ENCODE measurements at places on chromosomes 2 and 18.

GRCh38 chr2:216339456-216340279 is 32.6 kb downstream of the MARCHF4 start:
- DNase-seq = no peak

DNA sequence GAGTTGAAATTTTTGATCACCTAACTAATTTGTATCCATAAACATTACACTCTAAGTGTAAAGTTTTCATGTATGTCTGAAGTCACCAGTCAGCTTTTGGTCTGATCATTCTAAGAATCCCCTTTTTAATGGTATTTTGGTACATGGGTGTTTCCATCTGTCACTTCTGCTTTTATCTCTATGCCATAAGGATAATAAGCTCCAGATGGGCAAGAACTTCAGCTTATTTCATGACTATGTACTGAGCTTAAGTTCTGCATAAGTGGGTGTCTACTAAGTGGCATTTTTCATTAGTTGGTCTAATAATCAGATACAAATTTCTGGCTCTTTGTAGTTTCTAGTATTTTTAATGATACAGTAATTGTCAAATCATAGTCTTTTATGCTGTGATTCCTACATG is 20.4 kb downstream of the UBXN4 start:
- no peak for DNase-seq

- DNase-seq = no peak
Observed at GRCh38 chr2:17644997-17645720, 104.7 kb downstream of the VSNL1 start.

DNA sequence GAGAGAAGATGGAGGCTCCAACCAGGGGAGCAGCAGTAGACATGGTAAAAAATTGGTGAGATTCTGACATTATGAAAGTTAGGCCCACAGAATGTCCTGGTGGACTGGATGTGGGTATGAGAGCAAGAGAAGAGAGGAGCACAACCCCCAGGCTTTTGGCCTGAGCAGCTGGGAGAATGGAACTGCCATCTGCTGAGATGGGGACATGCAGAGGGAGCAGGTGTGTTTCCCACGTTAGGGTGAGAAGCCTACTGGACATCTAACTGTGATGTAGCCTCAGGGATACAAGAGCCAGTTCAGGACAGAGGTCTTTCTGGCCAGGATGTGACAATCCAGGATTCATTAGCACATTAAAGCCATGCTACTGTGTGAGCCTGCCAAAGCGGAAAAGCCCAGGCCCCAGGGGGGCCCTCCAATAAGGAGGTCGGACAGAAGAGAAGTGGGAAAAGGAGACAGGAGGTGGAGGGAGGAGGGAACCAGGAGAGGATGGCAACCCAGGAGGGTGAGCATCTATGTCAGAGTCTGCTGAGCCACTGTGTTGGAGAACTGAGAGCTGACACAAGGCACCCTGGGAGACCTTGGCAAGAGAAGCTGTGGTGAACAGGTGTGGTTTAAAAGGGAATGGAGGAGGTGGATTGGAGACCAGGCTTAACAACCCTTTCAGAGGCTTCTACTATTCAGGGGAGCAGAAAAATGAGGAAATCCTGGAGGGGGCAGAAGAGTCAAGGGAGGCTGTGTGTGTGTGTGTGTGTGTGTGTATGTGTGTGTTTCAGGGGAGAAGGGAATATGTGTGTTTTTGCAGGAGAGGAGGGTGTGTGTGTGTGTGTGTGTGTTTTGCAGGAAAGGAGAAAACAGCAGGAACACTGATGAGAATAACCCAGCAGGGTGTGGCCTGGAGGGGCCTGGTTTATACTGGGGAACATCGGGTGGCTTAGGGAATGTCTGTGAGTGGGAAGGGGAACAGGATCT is 10.5 kb downstream of the CYB5A start:
- DNase-seq = no peak

GRCh38 chr2:235055891-235056516 is 104.2 kb downstream of the SH3BP4 start:
- DNase-seq = no peak

DNA sequence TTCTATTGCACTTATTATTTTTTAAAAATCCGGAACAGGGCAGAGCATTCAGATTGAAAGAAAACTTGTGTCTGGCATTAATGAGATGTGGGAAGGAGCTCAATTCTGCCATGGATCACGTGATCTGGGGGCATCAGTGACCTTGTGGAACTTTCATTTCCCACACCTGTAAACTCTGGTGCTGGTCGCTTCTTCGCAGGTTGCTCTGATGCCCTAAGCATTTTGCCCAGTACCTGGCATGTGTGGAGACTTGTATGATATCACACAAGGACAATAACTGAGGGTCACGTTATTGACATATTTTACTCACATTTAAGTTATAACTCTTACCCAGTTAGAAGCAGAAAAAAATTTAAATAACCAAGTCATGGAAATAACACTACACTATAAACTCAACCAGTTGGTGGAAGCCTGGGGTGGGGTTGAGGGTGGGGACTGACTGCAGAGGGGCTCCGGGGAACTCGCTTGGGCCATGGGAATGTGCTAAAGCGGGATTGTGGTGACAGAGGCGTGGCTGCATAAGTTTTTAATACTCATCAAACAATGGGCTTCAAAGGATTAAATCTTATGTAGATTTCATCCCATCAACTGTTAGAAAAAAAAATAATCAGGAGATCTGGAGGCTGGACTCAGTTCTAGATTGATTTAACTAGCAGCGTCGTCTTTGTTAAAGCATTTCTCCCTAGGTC is 36.5 kb downstream of the ST3GAL5 start:
- no peak for DNase-seq

DNA sequence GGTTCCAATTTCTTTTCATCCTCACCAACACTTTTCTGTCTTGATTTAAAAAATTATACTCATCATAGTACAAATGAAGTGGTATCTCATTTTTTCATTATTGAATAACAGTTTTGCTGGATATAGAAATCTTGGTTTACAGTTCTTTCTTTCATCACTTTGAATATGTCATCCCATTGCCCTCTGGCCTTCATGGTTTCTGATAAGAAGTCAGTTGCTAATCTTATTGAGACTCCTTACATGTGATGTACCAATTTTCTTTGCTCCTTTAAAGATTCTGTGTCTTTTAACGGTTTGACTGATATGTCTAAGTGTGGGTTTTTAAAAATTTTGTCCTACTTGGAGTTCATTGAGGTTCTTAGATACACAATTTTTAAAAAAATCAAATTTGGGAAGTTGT is 35.0 kb downstream of the SLC3A1 start:
- no peak for DNase-seq

DNA sequence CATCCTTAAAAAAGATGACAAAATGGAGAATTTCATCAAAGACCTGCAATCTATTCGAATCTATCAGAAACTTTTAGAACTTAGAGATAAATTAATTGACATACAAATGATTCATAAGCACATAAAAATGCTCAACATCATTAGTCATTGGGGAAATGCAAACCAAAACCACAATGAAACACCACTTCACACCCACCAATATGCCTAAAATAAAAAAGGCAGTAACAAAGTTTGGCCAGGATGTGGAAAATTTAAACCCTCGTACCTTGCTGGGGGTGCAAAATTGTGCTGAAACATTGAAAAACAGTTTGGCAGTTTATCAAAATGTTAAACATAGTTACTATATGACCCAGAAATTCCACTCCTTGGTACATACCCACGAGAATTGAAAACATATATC is 11.5 kb upstream of the EIF2AK3 start:
- DNase-seq = no peak

DNA sequence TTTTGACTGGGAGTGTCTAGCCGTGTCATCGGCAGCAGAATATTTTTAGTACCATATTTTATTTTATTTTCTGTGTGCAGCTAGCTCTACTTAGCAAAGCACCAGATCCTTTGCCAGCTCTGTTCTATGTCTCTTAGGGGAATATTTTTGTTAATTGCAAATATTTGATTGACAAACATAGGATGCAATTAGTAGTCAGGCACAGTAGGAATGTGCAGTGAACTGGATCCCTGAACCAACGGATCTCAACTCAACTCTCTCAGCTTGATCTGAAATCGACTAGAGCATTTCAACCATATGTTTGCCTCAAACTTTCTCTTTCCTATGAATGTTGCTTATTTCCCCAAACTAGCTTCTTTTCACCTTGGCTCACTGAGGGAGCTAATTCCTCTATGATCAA is 998.0 kb upstream of the FANCL start:
- no peak for DNase-seq

- no peak for DNase-seq
Observed at GRCh38 chr18:58566556-58567292, 62.2 kb downstream of the ALPK2 start.

GRCh38 chr18:51028201-51028805 is 1.7 kb upstream of the SMAD4 start:
- no peak for DNase-seq

DNA sequence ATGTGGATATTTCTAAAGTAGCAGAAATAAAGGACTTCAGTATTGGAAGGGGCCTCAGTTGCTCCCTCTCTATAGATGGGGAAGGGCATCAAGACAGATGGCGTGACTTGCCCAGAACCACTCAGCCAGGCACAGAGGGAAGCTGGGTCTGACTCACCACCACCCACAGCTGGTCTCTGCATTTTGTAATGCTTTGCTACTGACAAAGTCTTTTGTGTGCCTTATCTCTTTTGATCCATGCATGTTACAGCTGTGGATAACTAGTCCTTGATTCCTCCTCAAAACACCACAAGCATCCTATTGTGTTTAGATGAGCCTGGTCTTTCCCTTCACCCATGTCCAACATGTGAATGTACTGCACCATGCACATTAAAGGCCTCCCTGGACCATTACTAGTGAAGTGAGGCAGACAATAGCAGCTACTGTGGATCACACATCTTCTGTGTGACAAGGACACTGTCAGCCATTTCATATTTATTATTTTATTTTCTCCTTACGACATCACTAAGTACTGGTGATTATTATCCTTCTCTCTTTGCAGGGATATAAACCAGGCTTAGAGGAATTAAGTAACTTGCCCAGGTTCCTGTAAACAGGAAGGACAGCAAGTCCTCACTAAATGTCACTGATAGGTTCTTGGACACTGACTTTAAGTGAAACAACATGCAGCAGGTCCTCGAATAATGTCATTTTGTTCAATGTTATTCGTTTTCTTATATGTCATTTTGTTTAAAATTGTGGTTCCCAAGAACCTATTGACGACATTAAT is 29.6 kb upstream of the IL37 start:
- DNase-seq = no peak

DNA sequence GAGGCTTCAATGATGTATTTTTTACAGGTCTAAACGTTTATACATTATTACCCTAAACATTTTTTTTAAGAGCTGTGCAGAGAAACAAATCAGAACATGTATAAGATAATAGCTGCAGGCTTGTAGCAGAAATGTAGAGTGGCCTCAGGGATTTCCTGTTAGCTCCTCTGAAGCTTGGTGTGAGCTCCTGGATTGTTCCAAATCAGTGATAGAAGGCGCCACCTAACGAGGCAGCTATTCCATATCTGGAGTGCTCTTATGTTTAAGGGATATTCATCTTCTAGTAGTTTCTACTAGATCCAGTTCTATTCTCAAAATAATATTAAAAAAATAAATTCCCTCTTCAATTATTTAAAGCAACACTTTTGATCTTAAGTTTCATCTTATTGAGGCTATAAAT is 93.1 kb downstream of the LRP1B start:
- no peak for DNase-seq

DNA sequence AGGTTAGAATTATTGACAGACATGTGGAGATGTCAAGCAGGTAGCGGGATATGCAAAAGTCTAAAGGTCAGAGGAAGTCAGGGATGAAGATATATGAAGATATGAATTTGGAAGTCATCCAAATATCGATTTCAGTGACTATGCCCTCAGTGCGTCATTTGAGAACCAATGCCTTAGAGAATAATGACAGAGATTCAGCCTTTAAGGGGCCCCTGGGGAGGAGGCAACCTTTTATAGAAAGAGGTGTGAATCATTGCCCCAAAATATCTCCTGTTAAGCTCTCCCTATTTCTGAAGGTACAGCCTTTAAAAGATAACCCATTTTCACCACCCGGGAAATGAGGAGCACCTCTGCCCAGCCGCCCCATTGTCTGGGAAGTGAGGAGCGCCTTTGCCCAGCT is 223.4 kb downstream of the NCKAP5 start:
- DNase-seq = no peak

GRCh38 chr18:24014986-24015638 is 558 bp downstream of the TTC39C start:
- DNase-seq = peak; percentile 44

DNA sequence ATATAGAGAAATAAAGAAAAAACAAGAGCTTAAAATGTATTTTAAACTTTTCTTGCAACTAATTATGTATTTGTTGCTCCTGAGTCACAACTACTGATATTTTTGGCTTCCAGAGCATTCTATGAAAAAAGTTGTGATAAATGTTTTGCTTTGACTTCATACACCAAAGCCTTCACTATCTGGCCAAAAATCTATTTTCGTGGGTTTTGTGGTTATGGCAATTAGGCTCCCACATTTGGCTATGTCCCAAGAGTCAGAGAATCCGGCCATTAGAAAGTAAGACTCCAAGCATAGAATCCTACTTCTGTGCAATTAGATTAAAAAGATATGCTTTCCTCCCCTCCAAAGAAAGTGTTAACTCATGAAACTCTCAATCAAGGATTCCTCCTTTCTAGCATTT is 1456.1 kb upstream of the ACVR2A start:
- DNase-seq = no peak

DNA sequence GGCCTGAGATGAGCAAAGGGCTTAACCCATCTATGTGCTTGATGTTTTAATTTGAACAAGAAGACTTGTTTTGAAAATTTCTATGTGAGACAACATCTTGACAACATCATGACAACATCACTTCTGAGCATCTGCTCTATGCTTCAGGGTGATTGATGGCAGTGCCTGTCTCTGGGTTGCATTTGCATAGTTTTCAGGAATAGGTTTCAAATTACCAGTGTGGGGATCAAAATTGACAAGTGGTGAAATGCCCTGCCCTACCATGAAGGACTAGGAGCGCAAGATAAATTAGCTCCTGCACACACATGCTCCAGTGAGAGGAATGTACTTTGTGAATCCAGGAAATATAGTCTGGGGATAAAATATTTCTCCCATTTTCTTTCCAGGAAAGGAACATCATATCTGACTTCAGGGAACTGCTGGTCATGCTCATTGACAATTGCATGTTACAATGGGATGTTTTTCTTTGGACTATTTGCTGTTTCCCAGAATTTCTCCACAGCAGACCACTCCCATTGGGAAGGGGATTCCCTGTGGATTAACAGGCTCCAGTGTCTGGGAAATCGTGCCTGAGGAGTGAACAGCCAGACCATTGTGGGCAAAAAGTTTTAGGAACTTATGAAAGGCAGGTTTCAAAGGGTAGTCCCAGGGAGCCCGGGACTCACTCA is 45.3 kb upstream of the IL1R2 start:
- DNase-seq = no peak

DNA sequence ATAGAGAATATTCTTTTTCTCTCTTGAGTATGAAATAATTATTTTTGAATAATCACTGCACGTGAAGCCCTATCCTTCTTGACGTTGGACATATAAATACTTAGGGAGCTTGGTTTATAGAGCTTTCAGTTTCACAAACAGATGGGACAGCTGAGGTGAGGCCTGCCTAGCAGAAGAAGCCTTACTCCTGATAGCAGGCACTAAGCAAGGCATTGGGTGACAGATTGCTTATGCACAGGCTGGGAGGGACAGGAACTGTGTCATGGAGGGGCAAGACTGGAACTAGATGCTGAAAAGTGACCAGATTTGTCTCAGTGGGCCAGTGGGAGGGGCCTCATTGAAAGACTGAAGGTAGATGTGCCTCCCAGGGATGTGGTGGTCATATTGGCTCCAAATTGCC is 220.8 kb downstream of the NEDD4L start:
- no peak for DNase-seq

Measured in activated CD4-positive, alpha-beta T cell treated with anti-CD3 and anti-CD28 coated beads, Interleukin-2, amount 50 U/mL, for 1 hour (primary cell).